D341Med (cell line): ENCODE measurements at places on chromosomes 16 and 17.

DNA sequence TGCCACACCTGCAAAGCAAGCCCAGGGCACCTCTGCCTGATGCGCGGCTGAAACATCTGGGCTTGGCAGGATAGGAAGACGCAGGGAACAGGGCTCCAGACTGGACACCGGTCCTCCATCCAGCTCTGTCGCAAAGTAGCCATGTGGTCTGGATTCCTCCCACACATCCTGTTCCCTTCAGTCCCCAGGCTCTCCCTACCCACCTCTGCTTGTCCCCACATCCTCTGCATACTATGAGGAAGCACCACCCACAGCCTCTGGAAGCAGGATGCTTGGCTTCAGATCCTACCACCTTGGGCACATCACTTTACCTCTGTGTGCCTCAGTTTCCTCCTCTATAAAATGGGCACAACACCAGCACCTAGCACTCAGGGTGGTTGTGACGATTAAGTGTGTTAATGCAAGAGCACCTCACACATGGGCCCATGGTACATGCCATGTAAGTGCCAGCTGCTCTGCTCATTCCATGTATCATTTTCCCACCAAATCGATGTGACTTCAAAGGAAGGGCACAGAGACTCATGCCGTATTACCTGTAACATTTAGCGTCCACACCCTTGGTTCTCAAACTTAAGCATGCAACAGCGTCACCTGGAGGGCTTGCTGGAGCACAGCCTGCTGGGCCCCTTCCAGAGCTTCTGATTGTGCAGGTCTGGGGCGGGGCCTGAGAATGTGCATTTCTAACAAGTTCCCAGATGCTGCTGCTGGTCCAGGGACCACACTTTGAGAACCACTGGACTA, 138.6 kb upstream of the SDK2 start:
- DNase-seq = peak; percentile 78

GRCh38 chr17:71440513-71440912, 680.3 kb upstream of the SOX9 start:
- no peak for DNase-seq

DNA sequence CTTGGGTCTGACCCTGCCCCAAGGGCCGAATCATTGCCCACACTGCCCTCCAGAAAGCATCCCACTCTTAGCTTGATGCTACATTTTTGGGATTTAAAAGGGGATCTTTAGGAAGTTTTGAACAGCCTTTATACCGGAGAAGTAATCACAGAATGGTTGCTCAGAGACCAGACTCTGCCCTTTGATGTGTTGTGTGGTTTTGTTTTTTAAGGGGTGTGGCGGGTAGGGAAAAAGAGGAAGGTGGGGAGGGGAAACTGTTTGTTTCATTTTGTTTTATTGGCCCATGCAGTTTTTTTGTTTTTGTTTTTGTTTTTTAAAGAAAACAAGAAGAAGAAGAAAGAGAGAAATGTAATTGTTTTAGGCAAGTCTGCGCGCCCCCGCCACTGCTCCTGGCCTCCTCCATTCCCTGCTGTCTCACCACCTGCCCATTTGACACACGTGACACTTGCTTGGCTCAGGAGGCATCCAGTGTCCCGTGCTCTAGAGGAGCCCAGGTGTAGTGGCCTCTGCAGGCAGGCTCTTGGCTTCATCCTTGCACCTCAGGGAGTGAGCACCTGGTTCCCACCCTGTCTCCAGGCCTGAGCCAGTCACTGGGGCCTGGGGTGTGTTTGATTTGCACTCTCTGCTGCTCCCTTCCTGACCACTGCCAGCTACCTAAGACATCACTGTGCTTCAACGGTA, 35.7 kb downstream of the GNAO1 start:
- no peak for DNase-seq

GRCh38 chr17:31736855-31737625, 122.0 kb downstream of the COPRS start:
- no peak for DNase-seq

GRCh38 chr17:64377769-64378282, 12.8 kb downstream of the PECAM1 start:
- no peak for DNase-seq
